ENCODE measurements at places on chromosomes 1 and 21. TPM values are rescaled to one million over a fixed set of nuclear protein-coding genes. Genes with fewer than 3 reads are reported as not detected.

TFAP2E gene
- polyA plus RNA-seq, result 0.96 TPM

FCGR2B gene
- polyA plus RNA-seq, result 0.06 TPM

NECTIN4 gene
- 0.43 TPM for polyA plus RNA-seq

AKT3 gene
- polyA plus RNA-seq, result 17.3 TPM

CCDC190 gene
- polyA plus RNA-seq, result 6.7 TPM

CD5L gene
- not detected for polyA plus RNA-seq

DCST2 gene
- 2.1 TPM for polyA plus RNA-seq

ELF3 gene
- 0.15 TPM for polyA plus RNA-seq

INSRR gene
- 0.93 TPM for polyA plus RNA-seq

Measured in hindlimb muscle (tissue), 1 donor.